Right renal pelvis (tissue), 4 donors: ENCODE measurements at places on chromosomes 2 and 18. TPM values are rescaled to one million over a fixed set of nuclear protein-coding genes. Genes with fewer than 3 reads are reported as not detected.

DNA sequence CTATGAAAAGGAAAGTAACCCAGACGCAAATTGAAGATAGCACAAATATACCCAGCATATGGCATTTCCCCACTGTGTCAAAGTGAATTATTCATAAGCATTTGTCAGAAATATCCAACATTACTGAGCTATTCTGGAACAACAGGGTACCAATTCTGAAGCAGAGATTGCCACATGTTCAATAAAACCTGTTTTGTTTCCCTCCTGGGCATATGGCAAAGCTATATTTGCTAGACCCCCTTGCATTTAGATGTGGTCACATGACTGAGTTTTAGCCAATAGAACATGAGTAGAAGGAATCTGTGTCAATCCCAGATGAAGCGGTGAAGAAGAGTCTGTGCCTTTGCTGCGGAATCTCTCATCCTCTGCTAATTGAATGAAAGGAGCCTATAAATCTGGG is 296.4 kb upstream of the DLGAP1 start:
- DNase-seq: no peak

DNA sequence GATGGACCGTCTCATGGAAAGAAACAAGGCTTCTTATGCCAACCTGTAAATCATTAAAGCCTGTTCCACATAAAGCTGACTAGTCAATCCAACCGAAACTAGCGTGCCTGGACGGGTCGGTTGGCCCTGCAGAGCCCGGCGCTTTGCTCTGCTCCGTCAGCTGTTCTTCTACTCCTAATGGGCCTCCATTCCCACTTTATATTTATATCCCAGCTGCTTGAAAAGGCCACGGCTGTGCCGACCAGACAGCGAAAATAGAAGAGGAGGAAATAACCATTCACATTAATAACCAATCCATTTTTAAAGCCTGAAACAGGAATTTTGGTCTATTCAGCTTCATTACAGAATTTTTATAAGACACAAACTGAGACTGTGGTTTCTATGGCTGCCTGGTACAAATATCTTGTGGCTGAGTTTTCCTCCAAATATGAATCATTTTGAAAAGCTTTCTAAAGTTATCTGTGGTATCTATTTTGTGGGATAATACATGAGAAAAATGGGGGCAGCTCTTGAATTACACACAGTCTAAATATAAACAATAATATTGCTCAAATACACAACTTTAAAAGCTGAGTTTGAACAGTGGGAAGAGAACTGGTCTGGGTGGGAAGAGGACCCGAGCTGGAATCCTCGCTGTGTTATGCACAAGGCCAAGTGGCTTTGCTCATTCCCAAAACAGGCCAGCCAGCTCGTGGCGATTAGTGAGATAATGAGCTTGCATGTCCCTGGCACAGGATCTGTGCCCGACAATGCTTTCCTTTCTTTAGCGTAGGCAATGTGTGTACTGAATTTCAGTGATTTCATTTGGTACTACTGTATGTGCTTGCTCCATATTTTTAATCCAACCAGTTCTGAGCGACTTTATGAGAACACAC is 10.5 kb upstream of the FAM124B start:
- DNase-seq: no peak

DNA sequence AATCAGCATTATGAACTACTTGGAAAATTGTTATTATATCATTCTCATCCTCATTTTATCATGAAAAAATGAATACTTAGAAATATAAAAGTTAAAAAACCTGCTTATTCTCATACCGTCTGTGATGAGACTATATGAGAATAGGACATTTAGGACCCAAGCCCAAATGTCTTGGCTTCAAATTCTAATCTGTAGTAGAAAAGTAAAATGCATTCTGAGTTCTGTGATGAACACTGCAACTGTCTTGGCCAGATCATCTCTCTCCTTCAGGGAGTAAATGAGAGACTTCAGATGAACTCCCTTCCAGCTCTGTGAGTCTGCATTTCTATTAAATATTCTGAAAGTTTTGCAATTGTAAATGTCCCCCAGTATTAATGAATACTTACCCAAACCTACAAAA is 940.7 kb upstream of the KLHL29 start:
- no peak for DNase-seq

- no peak for DNase-seq
Observed at GRCh38 chr2:188659656-188660406, 314.3 kb upstream of the COL3A1 start.

GRCh38 chr2:228263156-228263555 is 81.7 kb upstream of the SPHKAP start:
- no peak for DNase-seq

GRCh38 chr2:43375746-43376522 is 149.5 kb upstream of the ZFP36L2 start:
- DNase-seq: no peak

DNA sequence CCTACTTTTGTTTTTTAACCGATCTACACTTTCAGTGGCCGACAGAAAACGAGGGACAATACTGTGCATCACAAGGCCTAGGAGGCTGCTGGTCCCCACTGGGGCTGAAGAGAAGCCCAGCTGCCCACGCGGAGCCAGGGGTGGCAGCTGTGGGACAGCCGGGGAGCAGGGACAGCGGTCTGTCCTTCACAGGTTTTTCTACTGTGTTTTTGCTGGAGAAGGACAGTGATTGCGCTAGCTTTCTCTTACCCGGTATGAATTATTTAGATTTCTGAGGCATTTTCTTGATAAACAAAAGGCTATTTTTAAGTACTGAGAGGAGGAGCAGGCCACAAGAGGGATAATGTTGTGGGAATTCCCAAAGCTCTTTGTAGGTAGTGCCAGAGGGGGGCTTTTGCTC is 219.8 kb downstream of the ATAD2B start:
- no peak for DNase-seq

DNA sequence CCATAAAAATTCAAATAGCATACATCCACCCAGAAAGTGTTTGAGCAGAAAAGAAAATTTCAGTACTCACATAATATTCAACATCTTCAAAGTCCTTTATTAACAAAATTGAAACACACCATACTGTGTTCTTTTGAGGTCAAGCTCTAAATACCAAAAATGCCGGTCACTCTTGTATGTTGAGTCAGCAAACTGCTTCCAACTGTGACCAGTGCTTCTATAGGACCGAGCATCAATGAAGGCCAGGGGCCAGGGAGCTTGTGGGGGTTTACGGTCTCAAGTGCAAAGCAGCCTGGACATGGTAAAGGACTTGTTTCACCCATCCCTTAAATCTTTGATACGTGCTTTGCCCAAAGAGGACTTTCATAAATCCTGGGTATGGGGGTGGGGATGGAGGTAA is 112.7 kb upstream of the REV1 start:
- no peak for DNase-seq

DNA sequence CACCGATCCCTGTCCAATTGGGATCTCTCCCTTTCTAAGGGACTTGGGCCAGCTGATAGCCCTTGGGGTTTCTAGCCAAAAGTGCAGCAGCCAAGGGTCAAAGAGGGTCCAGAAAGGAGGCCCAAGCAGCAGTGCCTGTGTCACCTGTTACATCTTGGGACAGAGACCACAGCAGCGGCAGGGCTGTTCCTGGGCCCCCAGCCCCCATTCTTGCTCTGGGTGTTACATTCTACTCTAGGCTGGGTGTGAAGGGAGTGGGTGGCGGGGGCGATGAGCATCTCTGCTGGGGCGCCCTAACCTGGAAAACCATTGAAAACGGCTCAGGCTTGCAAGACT is 1.2 kb downstream of the PAX3 start:
- no peak for DNase-seq

DNA sequence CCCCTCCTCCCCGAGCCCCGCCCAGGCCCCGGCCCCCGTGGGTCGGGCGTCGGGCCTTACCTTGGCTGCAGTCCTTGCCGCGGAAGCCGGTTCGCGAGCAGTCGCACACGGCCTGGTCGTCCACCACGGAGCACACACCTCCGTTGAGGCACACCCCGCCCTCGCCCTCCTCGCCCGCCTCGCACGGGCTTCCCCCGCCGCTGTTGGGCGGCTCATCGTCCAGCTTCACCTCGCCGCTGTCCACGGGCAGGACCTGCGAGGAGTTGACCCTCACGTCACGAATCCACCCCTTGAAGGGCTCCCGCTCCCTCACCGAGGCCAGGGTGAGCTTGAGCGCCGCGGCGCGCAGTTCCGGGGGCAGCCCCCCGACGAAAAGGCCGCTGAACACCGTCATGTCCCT is 4.5 kb downstream of the NRXN1 start:
- DNase-seq: no peak

DNA sequence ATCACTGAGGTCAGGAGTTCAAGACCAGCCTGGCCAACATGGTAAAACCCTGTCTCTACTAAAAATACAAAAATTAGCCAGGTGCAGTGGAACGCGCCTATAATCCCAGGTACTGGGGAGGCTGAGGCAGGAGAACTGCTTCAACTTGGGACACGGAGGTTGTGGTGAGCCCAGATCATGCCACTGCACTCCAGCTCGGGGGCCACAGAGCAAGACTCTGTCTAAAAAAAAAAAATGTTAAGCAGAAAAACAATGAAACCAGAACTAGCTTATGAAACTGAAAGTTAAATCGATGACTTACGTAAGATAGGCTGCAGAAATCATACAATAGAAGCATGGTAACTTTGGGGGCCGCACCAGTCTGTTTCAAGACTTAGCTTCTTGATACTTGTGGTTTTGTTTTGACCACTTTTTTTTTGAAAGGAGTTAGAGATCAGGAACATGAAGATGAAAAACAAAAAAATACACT is 6.2 kb upstream of the GPR155 start:
- DNase-seq: no peak

- DNase-seq: no peak
Observed at GRCh38 chr2:120738786-120739437, 3.2 kb downstream of the GLI2 start.

GRCh38 chr2:23107327-23107941 is 277.5 kb upstream of the KLHL29 start:
- DNase-seq: no peak

- no peak for DNase-seq
Observed at GRCh38 chr2:191266201-191266600, 21.0 kb downstream of the MYO1B start.

GRCh38 chr2:71933467-71934319 is 214.0 kb downstream of the CYP26B1 start:
- DNase-seq: no peak

DNA sequence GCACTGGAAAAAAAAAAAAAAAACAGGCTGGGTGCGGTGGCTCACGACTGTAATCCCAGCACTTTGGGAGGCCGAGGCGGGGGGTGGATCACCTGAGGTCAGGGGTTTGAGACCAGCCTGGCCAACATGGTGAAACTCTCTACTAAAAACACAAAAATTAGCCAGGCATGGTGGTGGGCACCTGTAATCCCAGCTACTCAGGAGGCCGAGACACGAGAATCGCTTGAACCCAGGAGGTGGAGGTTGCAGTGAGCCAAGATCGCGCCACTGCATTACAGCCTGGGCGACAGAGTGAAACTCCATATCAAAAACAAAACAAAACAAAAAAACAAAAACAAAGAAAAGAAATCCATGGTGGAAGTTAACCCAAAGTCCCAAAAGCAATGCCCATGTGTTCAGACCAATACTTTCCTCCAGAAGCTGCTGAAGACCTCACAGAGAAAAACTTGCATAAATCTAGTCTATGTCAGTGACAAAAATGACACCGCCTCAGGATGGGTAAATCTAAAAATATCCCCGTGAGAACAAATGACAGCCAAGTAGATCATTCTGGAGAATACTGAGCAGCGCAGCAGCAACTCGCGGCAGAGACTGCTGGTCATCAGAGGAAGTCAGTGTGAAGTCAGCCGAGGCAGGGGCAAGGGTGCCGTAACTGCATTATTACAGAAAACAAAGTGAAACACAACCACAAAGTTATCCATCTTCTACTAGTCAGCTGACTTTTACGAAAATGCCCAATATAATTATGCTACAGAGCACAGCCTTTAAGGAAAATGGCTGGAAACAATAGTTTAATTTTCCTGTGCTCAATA is 41.0 kb downstream of the LPIN2 start:
- DNase-seq: no peak

GRCh38 chr18:12744103-12744502 is 41.3 kb downstream of the PSMG2 start:
- DNase-seq: peak; percentile 12

GRCh38 chr2:233919938-233920337 is 2.8 kb downstream of the TRPM8 start:
- no peak for DNase-seq

DNA sequence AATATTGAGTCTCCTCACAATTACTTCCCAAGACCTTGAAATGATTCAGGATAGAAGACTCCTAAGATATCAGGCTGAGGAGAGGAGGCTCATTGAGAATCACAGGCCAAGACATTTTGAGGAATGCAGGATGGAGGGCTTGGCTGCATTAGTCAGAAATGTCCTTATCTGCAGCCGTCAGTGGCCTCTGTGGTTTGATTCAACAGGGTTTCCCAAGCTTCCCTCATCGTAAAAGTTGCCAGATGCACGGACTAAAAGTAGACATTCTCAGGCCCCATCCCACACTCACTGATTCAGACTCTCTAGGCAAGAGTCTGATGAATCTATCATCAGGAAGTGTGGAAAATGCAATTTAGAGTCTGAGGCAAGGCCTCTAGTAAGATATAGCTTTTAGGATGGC is 34.0 kb upstream of the TMEM178A start:
- no peak for DNase-seq

- DNase-seq: no peak
Observed at GRCh38 chr2:203811491-203812221, 55.9 kb upstream of the CTLA4 start.

GRCh38 chr18:44725300-44726058 is 44.8 kb downstream of the SETBP1 start:
- DNase-seq: no peak

The BUB1 gene
- polyA plus RNA-seq: 22.2 TPM

The OTOS gene
- polyA plus RNA-seq: not detected

The RAX gene
- polyA plus RNA-seq: not detected

The CCDC102B gene
- 7.5 TPM for polyA plus RNA-seq

The TUBA3E gene
- 0.13 TPM for polyA plus RNA-seq

The HOXD13 gene
- 0.10 TPM for polyA plus RNA-seq

The OR6B2 gene
- not detected for polyA plus RNA-seq
